ENCODE measurements at places on chromosomes 16 and 17.

DNA sequence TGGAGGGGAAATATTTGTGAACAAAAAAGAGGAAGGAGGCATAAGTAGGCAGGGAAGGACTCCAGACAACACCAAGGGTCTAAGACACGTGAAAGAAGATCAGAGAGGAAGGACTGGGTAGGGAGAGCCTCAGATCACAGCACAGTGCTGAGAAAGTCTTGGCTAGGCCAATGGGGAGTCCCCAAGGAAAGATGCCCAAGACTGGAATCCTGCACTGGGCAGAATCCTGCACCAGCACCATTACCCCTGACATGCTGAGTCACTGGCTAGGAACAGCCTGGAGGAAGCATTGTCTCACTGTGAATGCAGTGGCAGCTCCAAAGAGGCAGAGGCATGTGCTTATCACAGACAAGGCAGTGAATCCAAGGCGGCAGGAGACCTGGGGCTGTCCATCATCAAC, 19.2 kb downstream of the CLEC19A start:
- DNase-seq, result no peak

- DNase-seq, result no peak
Measured at GRCh38 chr17:33745047-33745760, 452.1 kb upstream of the ASIC2 start.

GRCh38 chr16:75023009-75023408, 24.2 kb downstream of the ZNRF1 start:
- no peak for DNase-seq

DNA sequence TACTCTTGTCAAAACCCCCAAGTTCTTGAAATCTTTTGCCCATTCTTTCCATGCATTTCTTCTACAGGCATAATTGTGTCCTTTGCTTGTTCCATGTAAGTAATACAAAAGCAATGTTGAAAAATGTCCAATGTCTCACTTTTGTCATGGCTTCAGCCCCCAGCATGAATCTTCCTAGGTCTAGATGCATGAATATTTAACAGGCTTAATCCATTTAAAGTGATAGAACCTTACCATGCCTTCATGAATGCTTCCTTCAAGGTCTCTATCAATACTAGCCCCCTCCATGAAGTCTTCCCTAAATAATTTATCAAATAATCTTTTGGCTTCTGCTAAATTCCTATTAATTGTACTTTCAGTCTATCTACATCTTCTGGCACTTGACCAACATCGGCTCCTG, 46.1 kb upstream of the ANKFY1 start:
- no peak for DNase-seq

- no peak for DNase-seq
Measured at GRCh38 chr17:2057760-2058585, 3.1 kb downstream of the HIC1 start.

DNA sequence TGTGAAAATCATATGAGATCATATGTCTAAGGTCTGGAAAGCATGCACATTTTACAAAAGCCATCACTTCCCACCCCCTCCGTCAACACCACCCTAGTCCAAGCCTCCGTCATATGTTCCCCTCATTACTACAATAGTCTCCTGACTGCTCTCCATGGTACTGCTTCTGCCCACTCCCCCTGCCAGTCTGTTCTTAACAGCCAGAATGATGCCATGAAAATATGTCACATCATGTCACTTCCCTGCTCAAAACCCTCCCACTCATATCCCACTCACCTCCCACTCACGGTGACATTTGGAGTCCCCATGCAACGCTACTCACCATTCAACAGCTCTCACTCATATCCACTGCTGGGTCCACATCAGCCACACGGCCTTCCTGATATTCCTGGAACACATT, 432.3 kb downstream of the XYLT1 start:
- no peak for DNase-seq

All from stimulated activated CD4-positive, alpha-beta T cell treated with anti-CD3 and anti-CD28 coated beads, TNF-alpha, amount 100 ng/mL, for 1 hour (primary cell).